A673 (cell line): ENCODE measurements at places on chromosomes 2 and 18.

GRCh38 chr18:77255426-77256105, 5.9 kb downstream of the GALR1 start:
- no peak for DNase-seq

DNA sequence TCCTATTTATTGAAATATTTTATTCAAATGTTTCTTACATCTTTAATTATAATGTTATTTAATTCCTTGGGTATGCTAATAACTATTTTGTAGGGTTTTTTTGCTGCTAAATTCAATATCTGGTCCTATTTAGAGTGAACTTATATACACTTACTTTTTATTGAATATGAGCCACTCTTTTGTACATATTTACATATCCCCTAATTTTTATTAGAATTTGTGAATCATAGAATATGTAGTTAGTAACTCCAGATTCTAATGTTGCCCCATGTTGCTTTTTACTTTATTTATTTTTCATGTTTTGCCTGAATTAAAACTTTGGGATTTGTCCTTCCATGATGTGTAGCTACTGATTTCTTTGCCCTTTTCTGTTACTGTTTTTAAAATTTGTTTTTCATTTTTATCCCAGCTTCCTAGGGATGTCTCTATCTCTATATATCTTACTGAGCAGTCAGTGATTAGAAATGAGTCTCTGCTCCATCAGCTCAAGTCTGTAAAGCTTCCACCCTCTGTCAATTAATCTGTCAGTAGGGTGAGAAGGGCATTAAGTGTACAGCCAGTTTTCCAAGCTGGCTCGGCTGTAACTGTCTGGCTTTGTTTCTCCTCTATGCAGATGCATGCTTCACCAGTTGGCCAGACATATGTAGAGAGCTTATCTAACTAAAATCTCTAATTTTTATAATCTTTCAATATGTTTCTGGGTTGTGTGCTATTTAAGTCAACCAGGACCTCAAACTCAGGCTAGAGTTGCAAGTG, 256.9 kb downstream of the CDH19 start:
- no peak for DNase-seq

DNA sequence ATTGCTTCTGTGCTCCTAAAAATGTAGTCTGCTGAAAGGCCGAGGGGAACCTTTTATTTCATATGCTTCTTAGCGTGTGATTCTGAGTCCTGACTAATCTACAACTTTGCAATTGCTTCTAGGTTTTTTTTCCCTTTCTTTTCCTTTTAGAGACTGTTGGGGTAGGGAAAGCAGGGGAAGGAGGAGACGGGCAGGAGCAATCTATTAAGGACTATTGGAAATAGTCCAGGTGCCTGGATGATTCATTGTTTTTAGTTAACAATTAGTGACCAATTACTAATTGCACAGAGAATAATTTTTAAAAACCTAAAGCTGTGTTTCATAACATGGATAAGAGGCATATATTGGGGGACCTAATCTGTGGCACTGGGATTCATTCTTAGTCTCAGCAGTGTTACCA, 49.4 kb upstream of the STON1 start:
- DNase-seq, result no peak

DNA sequence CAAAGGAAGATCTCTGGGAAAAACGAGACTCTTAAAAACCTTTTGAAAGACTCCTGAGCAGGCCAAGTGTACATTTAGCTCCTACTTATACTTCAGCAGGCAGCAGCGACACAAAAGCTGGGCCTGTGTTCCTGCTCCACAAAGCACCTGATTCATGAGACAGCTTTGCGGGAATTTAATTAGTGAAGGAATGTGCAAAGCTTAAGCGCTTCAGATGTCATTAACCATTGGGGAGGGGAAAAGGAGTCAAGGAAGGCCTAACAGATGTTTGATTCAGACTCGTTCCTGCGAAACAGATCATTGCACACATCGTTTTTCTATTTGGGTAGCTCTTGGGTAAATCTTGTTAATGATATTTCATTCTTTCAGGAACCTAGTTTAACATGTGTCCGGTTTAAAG, 125.9 kb downstream of the MAIP1 start:
- peak; percentile 5 for DNase-seq

GRCh38 chr2:147439986-147440385, 404.8 kb upstream of the ACVR2A start:
- DNase-seq, result no peak

DNA sequence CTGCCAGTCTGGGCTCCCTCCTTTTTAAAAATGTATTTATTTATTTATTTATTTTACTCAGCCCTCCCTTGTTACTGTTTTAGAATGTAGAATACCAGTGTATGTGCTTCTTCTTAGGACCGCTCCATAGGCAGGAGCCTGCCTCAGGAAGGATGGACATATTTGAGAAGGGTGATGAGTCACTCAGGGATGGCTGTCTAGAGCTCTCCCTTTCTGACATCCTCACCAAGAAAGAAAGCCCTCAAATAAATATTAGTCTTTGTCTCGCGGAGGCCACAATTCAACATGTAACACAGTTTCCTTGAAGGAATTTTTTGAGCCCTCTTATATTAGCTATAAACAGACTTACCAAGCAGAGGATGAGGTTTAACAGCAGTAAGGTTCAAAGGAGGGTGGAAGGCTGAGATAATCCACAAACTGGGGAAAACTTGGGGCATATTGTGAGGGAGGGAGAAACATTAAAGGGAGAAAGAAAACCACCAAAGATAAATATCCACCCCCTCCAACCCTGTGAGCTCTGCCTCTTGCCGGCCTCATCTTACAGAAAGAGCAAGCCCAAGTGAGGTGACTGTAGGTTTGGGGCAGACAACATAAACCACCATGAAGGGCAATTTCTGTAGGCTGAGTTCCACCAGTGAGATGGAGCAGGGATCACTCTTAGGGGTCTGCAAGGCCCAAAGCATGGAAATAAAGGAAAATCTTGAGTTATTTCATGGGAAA, 163.4 kb downstream of the LRRTM1 start:
- DNase-seq, result no peak

DNA sequence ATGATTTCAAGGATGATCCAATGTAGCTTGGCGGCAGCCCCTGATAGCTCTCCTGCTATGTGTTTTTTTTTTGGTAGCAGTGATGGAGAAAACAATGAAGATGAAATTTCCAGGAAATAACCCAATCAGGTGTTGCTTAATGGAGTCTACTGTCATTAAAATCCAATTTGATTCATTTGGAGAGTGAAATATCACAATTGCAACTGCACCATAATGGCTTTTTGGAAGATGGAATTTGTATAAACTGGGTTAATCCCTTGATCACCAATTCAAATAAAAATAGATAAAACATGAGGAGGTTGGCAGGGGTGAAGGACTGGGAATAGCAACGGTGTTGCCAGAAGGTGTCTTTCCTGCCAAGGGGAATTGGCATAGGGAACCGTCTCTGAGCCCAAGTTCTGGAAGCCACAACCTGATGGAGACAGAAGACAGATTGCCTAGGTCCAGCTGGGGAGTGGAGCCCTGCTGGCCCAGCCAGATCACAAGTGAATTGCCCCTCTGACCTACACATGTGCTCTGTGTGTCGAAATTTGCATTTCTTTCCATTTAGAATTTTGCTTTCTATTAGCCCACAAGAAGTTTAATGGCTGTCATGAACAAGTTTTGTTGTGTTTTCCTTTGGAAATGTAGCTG, 170.3 kb upstream of the SPRED2 start:
- no peak for DNase-seq

- no peak for DNase-seq
These were observed 2.1 kb downstream of the SLC39A10 start for GRCh38 chr2:195659114-195659513.

- DNase-seq, result no peak
These were observed 127.0 kb upstream of the CHST9 start for GRCh38 chr18:27312153-27312552.

- no peak for DNase-seq
These were observed 61.2 kb upstream of the B3GNT7 start for GRCh38 chr2:231334179-231334930.

- no peak for DNase-seq
These were observed 580 bp upstream of the NDUFV2 start for GRCh38 chr18:9101730-9102507.

GRCh38 chr2:187377340-187377739, 70.7 kb downstream of the CALCRL start:
- no peak for DNase-seq

DNA sequence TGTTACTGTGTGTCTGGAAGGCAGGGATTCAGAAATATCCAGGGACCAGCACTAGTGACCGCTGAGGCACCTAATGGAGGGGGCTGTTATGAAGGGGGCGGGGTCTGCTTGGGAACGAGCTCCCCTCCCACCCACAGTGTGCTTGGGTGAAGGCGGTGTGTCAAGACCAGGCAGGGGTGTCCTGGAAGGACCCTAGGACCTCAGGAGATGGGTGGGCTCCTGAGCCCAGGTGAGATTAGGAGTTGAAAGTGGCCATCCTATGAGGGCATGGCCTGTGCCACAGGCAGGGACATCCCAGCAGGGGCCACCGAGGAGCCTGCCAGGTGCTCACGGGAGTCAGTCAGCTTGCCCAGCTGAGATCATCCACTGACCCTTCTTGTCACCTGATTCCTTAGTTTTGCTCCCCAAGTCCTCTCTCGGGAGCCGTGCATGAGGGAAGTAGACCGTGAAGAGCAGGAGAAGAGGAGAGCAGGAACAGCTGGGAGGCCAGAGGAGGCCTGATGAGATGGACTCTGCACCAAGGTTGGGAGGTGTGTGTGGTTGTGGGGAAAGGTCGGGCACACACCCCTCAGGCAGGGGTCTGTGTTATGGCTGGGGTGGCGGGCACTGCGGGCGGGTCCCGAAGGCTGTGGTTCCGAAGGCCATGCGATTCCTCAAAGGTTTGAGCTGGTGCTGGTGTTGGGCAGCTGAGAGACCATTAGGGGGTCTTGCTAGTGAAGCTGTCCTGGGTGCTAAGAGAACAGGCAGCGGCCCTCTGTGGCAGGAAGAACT, 180.9 kb upstream of the HS6ST1 start:
- no peak for DNase-seq

DNA sequence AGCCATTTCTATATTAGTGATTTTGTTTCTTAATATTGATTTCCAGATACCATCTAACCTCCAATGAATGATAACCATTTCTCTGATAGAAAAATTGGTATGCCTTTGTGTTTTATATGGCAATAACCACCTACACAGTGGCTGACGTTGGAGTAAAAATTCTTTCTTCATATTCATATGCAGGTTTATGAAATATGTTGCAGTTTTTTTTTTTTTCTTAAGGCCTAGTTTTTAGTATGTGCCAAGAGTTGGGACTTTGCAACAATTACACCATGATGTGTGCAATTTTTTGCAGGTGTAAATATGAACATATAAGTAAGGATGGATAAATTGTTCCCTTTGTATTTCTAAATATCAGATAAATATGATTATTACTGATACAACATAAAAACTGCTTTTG, 163.2 kb upstream of the MYO3B start:
- no peak for DNase-seq

DNA sequence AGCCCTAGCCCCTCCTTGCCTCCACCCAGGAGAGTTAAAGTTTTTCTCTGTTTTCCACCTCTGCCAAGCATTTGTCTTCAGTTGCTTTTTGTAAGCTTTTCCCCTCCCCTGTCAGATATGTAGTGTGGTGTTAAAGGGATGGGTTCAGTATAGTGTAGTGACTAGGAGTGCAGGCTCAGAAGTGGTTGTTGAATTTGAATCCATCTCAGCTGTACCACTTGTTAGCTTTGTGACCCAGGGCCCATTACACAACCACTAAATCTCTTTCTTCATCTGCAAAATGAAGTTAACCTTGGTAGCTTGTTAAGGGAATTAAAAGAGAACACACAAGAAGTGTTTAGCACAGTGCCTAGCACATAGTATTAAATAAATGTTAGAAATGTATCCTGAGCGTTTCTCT, 56.9 kb downstream of the MAP3K20 start:
- DNase-seq, result no peak

DNA sequence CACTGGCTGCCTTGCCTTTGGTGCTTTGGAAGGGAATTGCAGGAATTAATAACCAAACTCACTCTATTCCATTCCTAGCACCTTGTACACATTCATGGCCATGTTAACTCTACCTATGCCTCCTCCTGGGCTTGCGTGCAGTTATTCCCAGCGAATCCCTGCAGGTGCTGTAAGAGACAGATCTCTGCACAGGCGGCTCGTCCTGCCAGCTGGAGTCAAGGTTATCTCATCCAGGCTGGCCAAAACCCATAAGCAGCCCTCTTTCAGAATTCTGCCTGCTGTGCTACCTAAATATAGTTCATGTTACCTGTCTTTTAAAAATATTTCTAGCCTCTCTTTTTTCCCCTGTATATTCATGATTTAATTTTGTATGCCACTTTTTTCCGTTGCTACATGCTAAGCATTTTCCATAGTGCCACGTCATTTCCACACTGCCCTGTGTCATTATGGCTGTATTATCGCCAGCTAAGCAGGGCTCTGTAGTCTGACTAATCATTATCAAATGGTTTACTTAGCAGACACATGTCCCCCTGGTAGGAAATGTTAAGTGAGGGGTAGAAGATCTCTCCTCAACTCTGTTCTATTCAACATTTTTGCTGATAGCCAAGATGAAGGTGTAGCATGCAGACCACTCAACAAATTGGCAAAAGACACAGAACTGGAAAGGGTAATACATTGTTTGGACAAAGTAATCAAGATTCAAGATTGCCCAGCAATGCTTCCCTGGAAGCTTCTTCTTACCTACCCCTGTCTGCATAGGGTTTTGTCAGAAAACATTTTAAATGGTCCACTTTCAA, 79.7 kb upstream of the TAF1B start:
- DNase-seq, result no peak

DNA sequence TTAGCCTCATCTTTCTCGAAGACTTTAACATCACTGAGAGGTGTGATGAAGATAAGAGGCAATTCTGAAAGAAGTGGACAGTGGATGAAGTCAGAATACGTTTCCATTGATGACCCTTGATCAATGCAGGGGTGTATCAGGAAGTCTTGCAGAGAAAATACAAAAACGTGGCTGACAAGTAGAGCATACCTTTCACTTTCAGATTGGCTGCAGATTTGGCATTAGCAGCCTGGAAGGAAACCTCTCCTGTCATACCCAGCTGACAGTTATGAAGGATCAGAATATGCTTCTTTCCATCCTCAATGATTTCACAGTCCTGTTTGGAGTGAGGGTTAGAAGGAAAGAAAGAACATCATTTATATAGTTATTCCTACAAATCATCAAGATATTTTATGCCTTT, 152.5 kb downstream of the PLEKHA3 start:
- no peak for DNase-seq

GRCh38 chr2:19169134-19169768, 189.2 kb downstream of the OSR1 start:
- DNase-seq, result no peak

DNA sequence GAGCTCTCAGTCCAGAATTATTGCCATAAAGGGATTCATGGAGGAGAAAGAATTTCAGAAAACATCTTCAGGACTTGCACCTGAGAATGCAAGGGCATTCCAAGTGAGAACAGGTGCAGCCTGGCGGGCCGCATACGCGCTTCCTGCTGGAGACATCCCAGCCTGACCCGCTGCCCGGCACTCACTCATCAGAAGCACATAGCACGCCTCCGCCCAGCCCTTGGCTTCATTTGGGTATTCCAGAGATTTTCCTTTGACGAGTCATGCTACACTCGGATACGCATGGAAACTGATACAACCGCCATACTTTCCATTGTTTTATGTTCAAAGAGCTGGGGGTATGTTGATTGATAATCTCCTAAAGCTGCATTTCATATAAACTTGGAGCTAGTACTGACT, 228.0 kb upstream of the ID2 start:
- DNase-seq, result no peak

- DNase-seq, result no peak
These were observed 2.5 kb upstream of the PDCL3 start for GRCh38 chr2:100560216-100560830.
